IgD-negative memory B cell (primary cell): ENCODE measurements at places on chromosomes 16 and 17. TPM values are rescaled to one million over a fixed set of nuclear protein-coding genes. Genes with fewer than 3 reads are reported as not detected.

The SLC12A3 gene
- polyA plus RNA-seq, result 1.6 TPM

The OTOA gene
- not detected for polyA plus RNA-seq

The PRRT2 gene
- not detected for polyA plus RNA-seq

The NLRP1 gene
- polyA plus RNA-seq, result 24.3 TPM

The ENPP7 gene
- polyA plus RNA-seq, result 0.89 TPM

The LRRC37B gene
- polyA plus RNA-seq, result 3.9 TPM
